ENCODE measurements at places on chromosomes 1 and 21. TPM values are rescaled to one million over a fixed set of nuclear protein-coding genes. Genes with fewer than 3 reads are reported as not detected.
A peak's percentile ranks its signal among the peaks of the same experiment; 100 is the strongest.

DNA sequence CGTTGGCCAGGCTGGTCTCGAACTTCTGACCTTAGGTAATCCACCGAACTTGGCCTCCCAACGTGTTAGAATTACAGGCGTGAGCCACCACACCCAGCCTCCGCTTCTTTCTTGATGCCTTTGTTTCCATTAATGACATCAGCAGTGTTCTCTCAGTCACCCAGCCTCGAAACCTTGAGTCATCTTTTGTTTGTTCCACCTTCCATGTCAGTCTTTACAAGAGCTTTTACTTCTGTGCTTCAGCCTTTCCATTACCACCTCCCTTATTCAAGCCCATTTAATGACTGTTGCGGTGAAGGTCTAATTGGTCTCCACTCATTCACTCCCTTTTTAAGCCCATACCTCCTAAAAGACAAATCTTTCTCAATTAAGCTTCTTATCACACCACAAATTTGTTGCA lies 146.6 kb upstream of the ADGRL2 start:
- no peaks in the 10 kb centered on the region for H3K36me3 ChIP-seq
- no peak overlapping the region for H3K27ac ChIP-seq

DNA sequence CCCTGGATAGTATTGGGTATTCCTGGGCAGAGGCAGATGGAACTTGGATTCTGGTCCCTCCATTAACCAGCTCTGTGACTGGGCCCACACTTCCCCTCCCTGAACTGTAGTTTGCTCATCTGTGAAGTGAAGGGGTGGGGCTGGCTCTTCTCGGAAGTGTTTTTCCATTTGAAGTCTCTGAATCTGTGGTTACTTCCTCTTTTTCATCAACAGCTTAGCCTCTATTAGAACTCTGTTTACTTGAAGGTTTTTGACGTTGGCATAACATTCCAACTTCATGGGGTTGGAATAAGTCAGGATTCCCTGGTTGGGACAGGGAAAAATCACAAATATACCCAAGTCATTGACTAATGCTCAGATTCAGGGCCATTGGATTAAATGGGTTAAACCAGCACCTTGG lies 3.6 kb downstream of the KIAA0040 start:
- no peaks in the 10 kb centered on the region for H3K36me3 ChIP-seq
- no peak for DNase-seq
- peaks cover 2% of the 10 kb centered on the region for H3K27me3 ChIP-seq

- H3K4me3 ChIP-seq = peak overlapping the region; percentile 0
- H3K27ac ChIP-seq = peak overlapping the region; percentile 22
- no peaks in the 10 kb centered on the region for H3K36me3 ChIP-seq
- peaks cover 8% of the 10 kb centered on the region for H3K4me1 ChIP-seq
- peak; percentile 89 for DNase-seq
- no peaks in the 10 kb centered on the region for H3K27me3 ChIP-seq
Observed at GRCh38 chr1:8889925-8890785, 11.7 kb upstream of the ENO1 start.

GRCh38 chr1:206135248-206135647 lies 18.1 kb upstream of the AVPR1B start:
- no peaks in the 10 kb centered on the region for H3K4me1 ChIP-seq
- H3K27ac ChIP-seq = no peak overlapping the region
- H3K36me3 ChIP-seq = no peaks in the 10 kb centered on the region
- H3K27me3 ChIP-seq = peaks cover 53% of the 10 kb centered on the region
- no peak for DNase-seq

GRCh38 chr1:27655151-27655937 lies 16.6 kb downstream of the IFI6 start:
- peaks cover 16% of the 10 kb centered on the region for H3K4me1 ChIP-seq
- H3K36me3 ChIP-seq = no peaks in the 10 kb centered on the region
- H3K27me3 ChIP-seq = no peaks in the 10 kb centered on the region
- DNase-seq = no peak
- no peak overlapping the region for H3K27ac ChIP-seq

DNA sequence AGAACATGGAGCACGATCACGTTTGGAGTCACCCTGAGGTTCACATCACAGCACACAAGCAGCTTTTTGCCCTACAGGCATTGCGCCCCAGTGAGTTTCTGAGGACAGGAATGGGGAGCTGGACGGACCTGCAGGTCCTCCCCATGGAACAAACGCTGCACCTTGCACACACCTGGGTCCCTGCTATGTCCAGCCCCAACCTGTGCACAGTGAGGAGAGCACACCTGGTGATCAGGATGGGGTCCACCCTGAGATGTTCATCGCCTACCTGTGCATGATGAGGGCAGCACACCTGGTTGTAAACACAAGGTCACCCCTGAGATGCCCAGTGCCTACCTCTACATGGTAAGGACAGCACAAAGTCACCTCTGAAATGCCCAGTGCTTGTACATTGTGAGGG lies 45.9 kb downstream of the TCP10L start:
- peaks cover 2% of the 10 kb centered on the region for H3K27me3 ChIP-seq
- H3K27ac ChIP-seq = no peak overlapping the region
- DNase-seq = no peak
- no peaks in the 10 kb centered on the region for H3K4me1 ChIP-seq
- H3K4me3 ChIP-seq = no peak overlapping the region

GRCh38 chr1:33852711-33853110 lies 11.2 kb upstream of the HMGB4 start:
- no peak overlapping the region for H3K4me3 ChIP-seq
- no peaks in the 10 kb centered on the region for H3K27me3 ChIP-seq
- no peak overlapping the region for H3K27ac ChIP-seq
- DNase-seq = no peak
- no peaks in the 10 kb centered on the region for H3K4me1 ChIP-seq
- no peaks in the 10 kb centered on the region for H3K36me3 ChIP-seq

GRCh38 chr1:75083848-75084514 lies 50.2 kb upstream of the LHX8 start:
- no peaks in the 10 kb centered on the region for H3K4me1 ChIP-seq
- no peaks in the 10 kb centered on the region for H3K27me3 ChIP-seq
- H3K36me3 ChIP-seq = no peaks in the 10 kb centered on the region
- no peak for DNase-seq

- H3K4me3 ChIP-seq = no peak overlapping the region
- no peak overlapping the region for H3K27ac ChIP-seq
- no peaks in the 10 kb centered on the region for H3K27me3 ChIP-seq
- H3K4me1 ChIP-seq = no peaks in the 10 kb centered on the region
- no peaks in the 10 kb centered on the region for H3K36me3 ChIP-seq
Observed at GRCh38 chr1:217718873-217719272, 87.7 kb downstream of the SPATA17 start.

- peaks cover 4% of the 10 kb centered on the region for H3K36me3 ChIP-seq
- no peaks in the 10 kb centered on the region for H3K27me3 ChIP-seq
- DNase-seq = no peak
- no peak overlapping the region for H3K27ac ChIP-seq
- peaks cover 7% of the 10 kb centered on the region for H3K4me1 ChIP-seq
Observed at GRCh38 chr1:91753878-91754277, 132.1 kb downstream of the TGFBR3 start.

GRCh38 chr21:41483415-41483814 lies 24.5 kb downstream of the TMPRSS2 start:
- H3K27me3 ChIP-seq = no peaks in the 10 kb centered on the region
- DNase-seq = no peak
- no peaks in the 10 kb centered on the region for H3K36me3 ChIP-seq
- H3K27ac ChIP-seq = no peak overlapping the region
- H3K4me1 ChIP-seq = peaks cover 4% of the 10 kb centered on the region

DNA sequence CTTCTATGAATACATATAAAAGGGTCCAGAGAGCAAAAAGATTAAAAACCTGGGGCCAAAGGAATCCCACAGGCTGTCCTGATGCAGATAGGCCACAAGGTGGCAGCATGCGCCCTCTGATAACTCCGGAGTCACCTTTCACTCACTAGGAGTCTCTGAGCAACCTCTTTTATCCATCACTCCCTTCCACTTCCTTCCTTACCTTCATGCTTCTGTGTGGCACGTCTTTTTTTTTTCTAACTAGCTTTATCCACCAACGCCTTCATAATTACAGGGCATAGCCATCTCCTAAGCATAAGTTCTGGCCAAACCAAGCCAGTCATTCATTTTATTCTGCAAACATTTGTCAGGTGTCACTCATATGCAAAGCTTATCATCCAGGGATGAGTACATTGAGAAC lies 3.9 kb upstream of the PGLYRP4 start:
- peaks cover 4% of the 10 kb centered on the region for H3K27me3 ChIP-seq
- H3K4me1 ChIP-seq = no peaks in the 10 kb centered on the region
- no peak overlapping the region for H3K27ac ChIP-seq
- no peaks in the 10 kb centered on the region for H3K36me3 ChIP-seq
- peak; percentile 62 for DNase-seq

Gene ANKRD65
- total RNA-seq = not detected

Gene CYP4A22
- total RNA-seq = not detected

Gene AGO1
- total RNA-seq = 21.5 TPM

Gene FAM110D
- total RNA-seq = not detected

Gene BROX
- total RNA-seq = 43.4 TPM

All from IMR-90 (cell line).